ENCODE measurements at places on chromosomes 12 and 14.

DNA sequence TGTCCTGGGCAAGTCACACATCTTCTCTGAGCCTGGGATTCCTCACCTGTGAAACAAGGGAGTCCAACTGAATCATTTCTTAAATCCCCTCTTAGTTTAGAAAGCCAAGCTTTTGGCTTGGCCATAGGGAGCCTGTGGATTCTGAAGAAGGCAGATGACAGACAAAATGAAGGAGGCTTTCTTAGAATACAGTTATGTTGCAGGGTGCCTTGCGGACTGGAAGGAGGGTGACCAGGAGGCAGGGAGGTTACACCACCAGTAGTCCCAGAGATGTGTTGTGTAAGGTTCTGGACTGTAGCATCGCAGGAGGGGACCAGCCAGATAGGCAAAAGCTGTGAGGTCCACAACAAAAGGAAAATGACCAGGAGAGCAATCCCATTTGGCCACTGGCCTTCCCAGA, 8.2 kb upstream of the ACVR1B start:
- DNase-seq = no peak

DNA sequence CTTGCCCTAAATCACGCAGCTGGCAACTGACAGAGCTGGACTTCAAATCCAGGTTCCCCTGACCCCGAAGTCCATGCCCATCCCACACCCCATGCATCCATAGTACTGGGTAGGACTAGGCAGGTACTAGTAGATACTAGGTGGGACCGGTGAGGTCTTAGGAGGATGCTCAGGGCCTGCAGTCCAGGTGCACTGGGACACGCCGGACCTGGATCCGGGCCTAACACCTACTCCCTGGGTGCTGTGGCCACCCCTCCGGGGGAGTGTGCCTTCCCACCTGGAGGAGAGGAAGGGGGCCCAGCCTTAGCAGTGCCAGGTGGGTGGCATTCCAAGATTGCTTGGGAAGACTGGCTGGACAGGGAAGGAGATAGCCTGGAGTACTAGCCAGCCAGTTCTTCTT, 64.8 kb downstream of the CACNA1C start:
- no peak for DNase-seq

DNA sequence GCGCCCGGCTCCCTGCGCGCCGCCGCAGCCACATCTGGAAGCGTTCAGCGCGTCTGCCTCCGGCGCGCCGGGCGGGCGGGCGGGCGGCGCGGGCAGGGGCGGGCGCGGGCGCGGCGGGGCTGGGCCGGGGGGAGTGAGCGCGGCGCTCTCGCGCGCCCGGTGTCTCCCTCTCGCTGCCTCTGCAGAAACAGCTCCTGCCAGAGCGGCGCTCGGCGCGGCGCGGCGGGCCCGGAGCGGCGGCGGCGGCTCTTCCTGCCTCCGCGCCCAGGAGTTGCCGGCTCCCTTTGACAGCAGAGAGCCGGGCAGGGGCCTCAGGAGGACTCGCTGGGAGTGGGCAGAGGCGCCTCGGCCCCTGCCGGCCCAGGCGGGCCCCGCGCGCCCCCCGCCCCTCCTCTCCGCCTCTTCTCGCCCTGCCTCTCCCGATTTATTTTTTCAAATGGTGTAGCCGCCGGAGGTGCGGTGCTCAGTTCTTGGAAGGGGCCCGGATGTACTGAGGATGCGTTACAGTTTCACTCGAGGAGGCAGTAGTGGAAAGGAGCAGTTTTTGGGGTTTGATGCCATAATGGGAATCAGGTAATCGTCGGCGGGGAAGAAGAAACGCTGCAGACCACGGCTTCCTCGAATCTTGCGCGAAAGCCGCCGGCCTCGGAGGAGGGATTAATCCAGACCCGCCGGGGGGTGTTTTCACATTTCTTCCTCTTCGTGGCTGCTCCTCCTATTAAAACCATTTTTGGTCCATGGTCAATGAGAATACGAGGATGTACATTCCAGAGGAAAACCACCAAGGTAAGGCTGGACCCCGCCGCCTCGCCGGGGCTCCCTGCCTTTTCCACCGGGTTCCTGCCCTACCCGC, at the start of gene CACNA1C:
Gene CACNA1C, plus strand, starts transcription at position 162 of the 853 bp plus-strand sequence. Its CDS starts 576 bp downstream, at position 738.
- peak; percentile 60 for DNase-seq

GRCh38 chr12:6766651-6767349, 637 bp downstream of the PTMS start:
- peak; percentile 57 for DNase-seq

- DNase-seq = no peak
These were observed 203.7 kb downstream of the CACNA1C start for GRCh38 chr12:2256453-2256852.

DNA sequence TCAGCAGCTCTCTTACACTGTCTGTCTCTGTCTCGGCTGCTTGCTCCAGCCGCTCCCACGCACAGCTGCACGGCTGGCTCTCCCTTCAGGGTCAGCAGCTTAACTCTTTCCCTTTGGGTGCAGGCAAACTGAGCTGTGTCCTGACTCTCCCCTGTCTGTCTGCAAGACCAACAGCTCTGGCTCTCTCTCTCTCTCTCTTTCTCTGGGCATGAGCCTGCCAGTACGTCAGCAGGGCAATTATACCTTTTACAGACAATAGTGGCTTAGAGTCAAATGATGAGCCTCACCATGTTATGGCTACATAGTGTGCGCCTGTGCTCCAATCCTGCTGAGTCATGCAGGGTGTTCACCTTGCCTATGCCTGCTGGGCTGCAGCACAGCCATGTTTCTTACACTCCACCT, 120.5 kb upstream of the DDHD1 start:
- DNase-seq = no peak

DNA sequence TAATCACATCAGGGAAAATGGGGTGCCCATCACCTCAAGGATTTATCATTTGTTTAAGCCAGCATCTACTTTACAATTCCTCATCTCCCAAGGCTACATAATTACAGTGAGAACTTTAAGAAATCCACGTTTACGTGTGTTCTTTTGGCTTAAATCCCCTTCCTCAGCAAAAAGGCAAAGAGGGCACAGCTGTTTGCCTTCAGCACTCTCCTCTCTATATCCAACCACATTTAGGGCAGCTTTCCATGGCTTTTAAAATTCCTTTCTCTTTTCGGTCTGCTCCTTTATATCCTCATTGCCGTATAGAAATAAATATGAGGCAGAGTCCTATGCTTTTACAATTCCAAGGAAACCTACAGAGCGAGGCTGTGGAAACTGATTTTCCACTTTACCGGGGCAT, 175.9 kb downstream of the EMP1 start:
- DNase-seq = no peak

GRCh38 chr12:67446716-67447115, 177.6 kb downstream of the CAND1 start:
- DNase-seq = no peak

- no peak for DNase-seq
These were observed 88.3 kb downstream of the LRRK2 start for GRCh38 chr12:40312982-40313576.

DNA sequence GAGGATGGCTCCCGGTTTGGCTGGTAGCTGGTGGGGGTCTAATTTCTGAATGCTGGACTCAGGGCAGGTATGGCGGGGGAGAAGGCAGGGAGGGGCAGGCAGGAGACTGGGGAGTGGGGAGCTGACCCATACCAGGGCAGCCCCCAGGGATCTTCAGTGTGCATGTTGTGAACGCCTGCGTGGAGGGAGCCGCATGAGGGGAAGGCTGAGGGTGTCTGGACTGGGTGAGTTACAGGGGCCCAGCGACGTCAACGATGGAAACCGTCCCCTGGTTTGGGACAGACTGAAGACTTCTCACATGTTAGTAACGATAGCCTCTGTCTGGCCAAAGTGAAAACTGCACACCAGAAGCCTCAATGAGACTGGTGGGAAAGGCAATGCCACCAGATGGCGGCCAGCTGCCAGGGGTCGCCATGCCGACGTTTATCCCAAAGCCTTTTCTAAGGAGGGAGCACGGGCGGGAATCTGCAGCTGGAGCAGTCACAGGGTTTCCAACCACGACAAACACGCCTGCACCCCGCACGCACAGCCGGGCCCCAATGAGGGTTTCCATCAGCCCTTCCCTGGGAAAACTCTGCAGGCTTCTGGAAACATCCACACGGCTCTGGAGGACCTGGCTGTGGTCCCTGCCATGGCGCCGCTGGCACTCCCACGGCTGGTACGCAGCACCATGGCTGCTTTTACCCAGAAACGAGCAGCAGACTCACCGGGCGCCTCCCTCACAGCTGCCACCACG, 14.0 kb downstream of the PGAM5 start:
- DNase-seq = no peak

GRCh38 chr12:62713723-62714122, 221.2 kb downstream of the PPM1H start:
- DNase-seq = no peak

GRCh38 chr14:22231018-22231417, 358.0 kb downstream of the DAD1 start:
- peak; percentile 21 for DNase-seq

DNA sequence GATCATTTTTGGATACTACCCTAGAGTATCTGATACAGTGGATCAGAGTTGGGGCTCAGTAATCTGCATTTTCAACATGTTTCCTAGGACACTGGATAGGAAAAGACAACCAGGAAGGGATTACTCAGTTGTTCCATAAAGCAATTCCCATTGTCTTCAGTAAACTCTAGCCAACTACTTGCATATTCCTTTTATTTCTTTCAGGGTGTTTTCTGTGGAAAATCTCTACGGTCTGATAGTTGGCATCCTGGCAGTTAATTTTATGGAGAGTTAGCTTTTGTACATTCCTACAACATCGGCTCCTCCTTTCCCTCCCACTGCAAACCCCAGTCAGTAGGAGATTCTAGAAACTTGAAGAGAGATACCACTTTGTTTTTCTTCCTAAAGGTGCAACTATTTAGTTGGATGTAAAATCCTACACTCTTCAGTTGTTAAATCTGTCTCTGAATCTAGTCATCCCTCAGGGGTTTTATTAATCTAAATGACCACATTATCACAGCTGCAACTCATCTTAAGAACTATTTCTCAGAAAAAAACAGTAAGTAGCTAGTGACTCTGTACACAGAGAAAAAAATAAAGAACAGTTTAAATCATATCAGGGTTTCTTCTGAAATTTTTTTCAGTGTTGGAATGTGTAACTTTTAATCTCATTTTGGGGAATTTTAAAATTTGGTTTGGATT, 103.9 kb downstream of the PDE3A start:
- DNase-seq = no peak

DNA sequence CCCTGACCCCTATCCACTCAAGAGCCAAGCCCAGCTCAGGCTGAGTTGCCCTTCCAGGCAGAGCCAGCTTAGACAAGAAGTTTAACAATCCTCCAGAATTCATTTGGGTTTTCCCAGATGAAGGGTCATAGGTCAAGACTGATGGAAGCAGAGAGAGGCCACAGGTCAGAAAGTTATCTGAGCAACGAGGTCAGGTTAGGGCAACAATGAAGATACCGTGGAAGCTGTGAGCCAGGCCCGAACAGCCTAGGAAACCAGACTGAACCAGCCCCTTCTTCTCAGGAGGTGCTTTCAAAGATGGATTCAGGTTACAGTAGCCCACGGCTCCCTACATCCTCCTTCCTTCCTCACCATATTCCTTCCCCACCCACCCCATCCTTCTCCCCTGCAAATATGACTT, 53.1 kb downstream of the RHOJ start:
- no peak for DNase-seq

DNA sequence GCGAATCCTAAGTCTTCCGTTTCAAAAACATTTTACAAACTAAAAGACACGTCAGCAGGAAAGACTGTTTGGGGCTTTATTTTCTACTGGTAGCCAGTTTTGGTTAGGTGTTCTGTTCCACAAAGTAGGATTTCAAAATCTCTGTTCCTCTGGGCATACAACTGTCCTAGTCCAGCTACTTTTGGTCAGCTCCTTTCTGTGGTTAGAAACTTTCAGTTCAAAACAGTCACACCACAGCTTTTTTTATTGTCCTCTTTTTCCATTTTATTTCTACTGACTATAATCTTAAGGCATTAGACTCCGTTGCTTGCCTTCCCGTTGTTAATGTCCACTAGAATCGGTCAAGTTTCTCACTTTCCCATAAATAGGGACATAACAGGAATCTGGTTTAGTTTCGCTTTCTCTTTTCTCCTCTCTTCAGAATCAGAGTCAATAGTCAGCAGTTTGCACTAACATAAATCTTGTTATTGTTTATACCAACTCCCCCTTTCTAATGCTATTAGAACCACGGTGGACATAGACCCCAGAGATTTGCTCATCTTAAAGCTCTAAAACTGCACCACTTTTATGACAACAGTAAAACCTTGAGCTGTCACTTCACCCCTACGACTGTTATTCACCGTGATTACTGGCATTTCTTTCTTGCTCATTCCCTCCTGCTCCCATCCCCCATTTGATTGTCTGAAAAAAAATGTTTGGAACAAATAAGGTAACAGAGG, 41.5 kb upstream of the NPAS3 start:
- DNase-seq = no peak

DNA sequence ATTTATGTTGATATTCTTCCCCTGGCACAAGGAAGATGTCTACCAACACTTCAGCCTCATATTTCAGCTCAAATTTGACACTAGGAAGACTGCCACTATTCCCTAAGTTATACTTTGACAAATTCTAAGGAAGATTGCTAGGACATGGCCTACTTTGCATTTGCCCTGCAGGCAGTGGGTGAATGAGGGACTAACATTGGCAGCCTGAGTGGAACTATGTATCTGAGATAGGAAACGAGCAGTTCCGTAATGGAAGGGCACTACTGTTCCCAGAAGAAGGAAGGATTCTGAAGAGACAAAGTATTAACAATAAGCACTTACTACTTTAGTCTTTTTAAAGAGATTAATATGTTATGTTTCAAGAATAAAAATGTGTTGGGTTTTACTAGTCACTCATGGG, 115.1 kb downstream of the SLC16A7 start:
- no peak for DNase-seq

DNA sequence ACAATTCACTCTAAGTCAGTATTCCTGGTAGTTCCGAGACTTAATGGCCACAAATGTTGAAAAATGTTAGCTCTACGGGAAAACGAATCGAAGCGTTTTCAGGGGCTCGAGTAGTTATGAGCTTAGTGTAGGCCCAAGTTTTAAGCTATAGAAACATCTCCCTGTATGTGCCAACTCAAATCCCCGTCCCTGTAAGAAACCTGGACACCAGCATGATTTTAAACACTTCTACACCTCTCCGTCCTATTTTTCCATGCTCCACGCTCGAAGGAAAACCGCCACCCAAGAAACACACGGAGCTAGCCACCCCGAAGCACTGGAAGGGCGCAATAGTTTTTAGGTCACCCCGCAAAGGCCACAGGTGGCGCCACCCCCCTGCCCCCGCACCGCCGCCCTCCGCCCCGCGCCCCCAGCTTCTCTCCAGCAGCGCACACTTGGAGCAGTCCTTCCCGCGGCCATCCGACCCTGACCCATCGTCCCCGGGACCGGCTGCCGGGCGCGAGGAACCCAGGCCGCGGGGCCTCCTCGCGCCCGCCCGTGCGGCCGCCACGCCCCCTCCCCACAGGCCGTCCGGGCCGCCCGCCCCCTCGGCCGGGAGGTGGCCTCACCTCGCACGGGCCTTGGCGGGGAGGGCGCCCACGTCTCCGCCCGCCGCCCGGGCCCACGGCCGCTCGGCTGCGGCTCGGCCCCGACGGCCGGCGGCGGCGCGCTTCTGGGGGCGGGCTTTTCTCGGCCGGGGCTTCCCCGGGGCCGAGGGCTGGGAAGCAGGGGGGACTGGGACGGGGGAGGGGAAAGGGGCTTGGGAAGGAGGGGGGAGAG, 522 bp downstream of the R3HDM2 start:
- peak; percentile 55 for DNase-seq

- no peak for DNase-seq
These were observed 20.6 kb upstream of the KLRF1 start for GRCh38 chr12:9806714-9807113.

Data from activated naive CD4-positive, alpha-beta T cell treated with anti-CD3 and anti-CD28 coated beads for 36 hours (primary cell).